Ureter (tissue), 1 donor: ENCODE measurements at places on chromosomes 4 and X. TPM values are rescaled to one million over a fixed set of nuclear protein-coding genes. Genes with fewer than 3 reads are reported as not detected.

VSIG4 gene
- 23.4 TPM for total RNA-seq

PLAC1 gene
- total RNA-seq, result 0.42 TPM

FAM9C gene
- total RNA-seq, result 0.26 TPM

FGFR3 gene
- 121 TPM for total RNA-seq

FRMPD4 gene
- 0.83 TPM for total RNA-seq

CC2D2A gene
- 21.6 TPM for total RNA-seq

FANCB gene
- total RNA-seq, result 1.8 TPM

CCSER1 gene
- 94.5 TPM for total RNA-seq

SFRP2 gene
- 13.3 TPM for total RNA-seq

GRCh38 chr4:46146993-46147392, 23.1 kb upstream of the GABRG1 start:
- DNase-seq, result no peak

DNA sequence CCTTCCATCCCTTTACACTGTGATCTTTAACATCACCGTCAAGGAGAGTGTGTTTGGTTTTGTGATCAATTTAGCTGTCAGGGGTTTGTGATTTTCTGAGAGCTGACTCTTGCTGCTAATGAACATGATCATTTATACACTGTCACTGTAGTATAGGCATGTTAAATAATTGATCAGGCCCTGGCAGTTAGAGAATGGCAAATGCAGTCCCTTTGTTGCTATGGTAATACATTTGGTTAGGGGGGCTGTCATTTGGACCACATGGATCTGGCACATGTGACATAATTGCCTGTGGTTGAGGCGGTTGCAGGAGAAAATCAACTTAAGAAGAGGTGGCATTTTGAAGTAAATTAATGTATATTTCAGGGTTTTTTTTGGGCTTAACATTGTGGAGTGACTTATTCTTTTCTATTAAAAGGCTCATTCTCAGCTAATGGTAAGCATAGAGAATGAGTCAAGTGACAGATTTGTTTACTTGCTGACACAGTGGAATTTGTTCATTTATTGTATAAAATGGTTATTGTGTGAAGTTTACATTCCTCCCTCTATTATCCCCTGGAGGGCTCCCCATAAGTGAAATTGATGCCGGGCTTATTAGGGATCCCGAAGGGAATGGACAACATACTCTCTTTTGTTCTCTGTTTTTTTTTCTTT, 114.0 kb downstream of the FHIP1A start:
- no peak for DNase-seq

DNA sequence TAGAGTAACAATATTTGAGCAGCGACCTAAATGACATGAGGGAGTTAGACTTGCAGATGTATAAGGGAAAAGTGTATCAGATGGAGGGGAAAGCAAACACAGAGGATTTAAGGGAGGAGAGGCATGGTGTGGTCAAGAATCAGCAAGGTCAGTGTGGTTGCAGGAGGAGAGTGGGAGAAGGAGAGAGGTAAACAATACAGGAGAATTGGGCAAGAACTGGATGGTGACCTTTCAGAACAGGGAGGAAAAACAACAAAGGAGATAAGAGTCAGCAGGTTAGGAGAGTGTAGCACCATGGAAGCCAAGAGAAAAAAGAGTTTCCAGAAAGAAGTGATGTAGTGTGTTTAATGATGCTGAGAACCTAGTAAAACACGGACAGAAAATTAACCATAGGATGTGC, 178.5 kb downstream of the PAPSS1 start:
- DNase-seq, result no peak

GRCh38 chrX:47146121-47146935, 1.3 kb downstream of the RBM10 start:
- no peak for DNase-seq

- no peak for DNase-seq
Measured at GRCh38 chr4:4672402-4672801, 130.6 kb upstream of the STX18 start.

DNA sequence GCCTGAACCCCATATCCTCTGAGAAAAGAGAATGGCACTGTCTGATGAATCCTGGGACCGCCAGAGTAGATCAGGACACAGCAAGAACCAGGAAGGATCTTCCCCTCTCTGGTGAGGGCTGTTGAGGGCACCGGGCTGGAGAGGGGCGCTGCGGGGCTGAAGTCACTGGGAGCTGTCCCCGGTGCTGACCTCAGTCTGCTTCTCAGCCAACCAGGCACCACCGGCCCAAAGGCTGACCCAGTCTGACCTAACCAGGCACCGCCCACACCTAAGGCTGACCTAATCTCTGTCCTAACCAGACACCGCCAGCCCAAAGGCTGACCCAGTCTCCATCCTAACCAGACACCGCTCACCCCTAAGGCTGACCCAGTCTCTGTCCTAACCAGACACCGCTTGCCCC, 82.8 kb downstream of the CPZ start:
- DNase-seq, result no peak

- no peak for DNase-seq
Measured at GRCh38 chrX:43000121-43000520, 222.2 kb upstream of the PPP1R2C start.

DNA sequence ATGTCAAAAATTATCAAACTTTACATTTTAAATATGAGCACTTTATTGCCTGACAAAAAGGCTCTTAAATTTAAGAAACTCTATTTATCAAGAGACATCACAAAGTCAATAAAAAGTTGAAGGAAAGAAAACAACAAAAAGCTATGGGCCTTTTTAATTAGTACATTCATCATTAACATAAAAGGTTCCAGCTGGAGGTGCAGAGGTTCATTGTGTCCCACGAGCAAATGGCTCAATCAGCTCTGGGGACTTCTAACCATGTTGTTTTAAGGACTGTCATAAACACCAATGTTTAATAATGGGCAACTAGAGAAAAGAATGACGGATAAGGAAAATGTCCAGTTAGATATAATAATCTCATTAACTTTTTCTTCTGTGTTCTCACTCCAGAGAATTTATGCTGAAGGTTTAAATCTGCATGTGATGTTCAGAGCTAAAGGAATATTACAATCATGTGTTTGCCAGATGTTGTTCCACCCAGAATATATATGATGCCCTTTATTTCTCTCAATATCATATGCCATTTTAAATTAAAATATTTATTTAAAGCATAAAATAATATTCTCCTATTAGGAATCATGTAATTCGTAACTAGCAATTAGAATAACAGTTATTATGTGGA, 840.3 kb upstream of the ADGRL3 start:
- no peak for DNase-seq

DNA sequence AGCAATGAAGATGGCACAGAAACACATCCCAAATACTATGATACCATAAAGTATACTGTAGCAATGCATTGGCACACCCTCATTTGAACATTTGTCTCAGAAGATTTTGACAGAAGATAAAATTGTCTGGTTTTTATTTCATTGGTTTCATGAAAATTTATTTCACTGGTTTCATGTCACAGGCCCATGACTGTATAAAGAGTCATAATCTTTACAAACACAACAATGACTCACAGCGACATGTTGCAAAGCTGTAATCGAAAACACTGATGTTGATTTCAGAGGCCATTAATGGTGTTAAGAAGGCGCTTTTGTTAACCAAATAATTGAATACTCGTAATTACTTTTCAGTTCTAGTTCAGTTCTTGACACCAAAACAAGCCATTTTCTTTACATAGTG, 8.1 kb upstream of the DTHD1 start:
- no peak for DNase-seq

DNA sequence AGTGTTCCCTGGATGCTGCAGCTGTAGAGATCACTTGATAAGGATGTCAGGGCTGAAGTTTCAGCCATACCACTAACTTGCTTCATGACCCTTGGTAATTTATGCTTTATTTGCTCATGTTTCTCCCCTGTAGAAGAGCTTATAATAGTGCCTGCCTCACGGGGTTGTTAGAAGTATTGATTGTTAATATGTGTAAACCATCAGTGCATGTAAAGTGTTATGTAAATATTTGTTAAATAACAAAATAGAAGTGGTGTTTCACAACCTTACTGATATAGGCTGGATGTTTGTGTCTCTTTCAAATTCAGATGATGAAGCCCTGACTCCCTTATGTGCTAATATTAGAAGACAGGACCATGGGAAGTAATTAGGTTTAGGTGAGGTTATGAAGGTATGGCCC, 1.5 kb upstream of the CXCL2 start:
- DNase-seq, result no peak

- no peak for DNase-seq
Measured at GRCh38 chr4:20572976-20573375, 127.3 kb upstream of the PACRGL start.

GRCh38 chr4:121655320-121656268, 41.2 kb downstream of the ANXA5 start:
- DNase-seq, result no peak

DNA sequence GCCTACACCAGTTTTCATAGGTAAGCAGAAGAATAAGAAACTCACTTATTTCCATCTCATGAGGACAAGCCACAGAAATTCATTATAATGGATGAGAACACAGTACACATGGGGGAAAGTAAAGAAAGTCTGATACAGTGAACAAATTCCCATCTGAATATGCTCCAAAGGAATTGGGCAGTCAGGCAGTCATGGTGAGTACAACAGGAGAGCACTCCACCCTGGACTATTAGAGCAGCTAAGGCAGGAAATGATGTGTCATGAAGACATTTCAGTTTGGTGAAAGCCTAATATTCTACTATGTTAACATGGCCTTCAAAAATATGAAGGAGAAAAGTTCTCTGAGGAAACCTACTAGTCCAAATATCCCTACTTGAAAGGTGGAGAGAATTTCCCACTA, 92.0 kb upstream of the PRDX4 start:
- DNase-seq, result no peak

- DNase-seq, result no peak
Measured at GRCh38 chr4:118032691-118033090, 1.6 kb upstream of the NDST3 start.

- no peak for DNase-seq
Measured at GRCh38 chr4:3851211-3851610, 85.0 kb downstream of the ADRA2C start.

DNA sequence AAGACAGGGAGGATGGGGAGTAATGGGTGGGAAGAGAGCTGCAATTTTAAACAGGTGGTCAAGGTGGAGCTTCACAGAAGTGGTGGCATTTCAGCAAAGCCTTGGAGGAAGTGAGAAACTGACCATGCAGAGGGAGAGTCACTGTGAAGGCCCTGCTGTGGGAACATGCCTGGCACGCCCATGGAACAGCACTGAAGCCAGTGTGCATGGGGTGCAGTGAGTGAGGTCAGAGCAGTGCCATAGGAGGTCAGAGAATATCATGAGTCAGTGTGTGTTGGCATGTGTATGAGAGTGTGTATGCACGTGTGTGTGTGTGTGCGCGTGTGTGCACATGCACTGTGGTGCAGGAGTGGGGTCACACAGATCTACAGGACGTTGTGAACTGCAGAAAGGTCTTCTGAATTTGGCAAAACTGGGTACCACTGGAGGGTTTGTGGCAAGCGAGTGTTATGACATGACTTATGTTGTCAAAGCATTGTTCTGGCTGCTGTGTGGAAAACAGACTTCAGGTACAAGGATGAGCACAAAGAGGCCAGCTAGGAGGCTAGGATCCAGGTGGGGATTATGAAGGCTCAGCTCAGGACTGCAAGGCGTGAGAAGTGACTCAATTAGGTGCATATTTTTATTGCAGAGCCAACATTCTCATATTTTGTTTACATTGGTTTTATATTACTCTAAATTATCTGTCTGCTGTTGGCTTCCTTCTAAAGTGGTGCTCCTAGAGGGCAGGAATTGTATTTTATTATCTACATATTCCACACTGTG, 34.0 kb downstream of the ZNF827 start:
- DNase-seq, result no peak

DNA sequence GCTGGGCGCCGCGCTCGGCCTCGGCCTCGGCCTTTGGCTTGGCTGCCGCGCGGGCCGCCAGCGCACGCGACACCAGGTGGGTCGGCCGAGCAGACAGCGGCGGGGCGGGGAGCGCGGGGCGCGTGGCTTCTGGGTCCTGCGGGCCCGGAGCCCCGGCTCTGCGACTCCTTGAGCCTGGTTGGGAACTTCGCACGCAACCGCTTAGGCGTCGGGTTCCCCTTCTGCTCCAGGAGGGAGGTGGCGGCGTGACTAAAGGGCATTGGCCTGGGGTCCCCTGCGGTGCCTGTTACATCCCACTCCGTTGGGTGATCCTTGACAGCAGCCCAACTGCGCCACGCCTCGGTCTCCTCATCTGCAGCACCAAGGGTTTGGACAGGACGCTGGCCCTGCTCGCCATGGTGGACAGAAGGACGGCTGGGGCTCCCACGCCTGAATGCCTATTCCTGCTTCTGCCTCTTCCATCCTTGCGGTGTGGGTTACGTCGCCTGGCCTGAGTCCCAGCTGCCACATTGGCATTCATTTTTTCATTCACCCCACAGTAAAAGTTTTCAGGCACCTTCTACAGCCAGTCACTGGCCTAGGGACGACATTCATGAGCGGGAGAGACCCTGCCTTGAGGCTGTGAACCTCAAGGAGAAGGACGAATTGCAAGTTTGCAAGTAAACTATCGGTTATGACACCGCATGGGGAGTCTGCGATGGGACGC, 631 bp downstream of the EVC start:
- DNase-seq, result no peak

GRCh38 chr4:121736735-121737351, 28.1 kb downstream of the SMIM43 start:
- DNase-seq, result no peak

DNA sequence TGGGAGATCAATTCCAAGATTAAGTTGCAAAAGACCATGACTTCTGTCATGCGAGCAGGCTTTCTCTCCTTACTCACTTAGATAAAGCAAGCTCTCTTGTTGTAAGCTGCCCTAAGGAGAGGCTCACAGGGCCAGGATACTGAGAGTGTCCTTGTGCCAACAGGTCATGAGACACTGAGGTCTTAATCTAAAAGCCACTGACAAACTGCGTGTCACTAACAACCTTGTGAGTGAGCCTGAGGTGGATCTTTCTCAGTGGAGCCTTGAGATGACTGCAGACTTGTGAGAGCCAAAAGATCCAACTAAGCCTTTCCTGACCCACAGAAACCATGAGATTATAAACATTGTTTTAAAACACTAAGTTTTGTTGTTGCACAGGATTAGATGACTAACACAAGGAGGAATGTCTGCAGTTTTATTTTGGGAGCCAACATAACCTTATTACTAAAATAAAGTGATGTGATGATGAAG, 170.5 kb downstream of the SLC39A8 start:
- DNase-seq, result no peak

GRCh38 chr4:178280362-178280761, 838.1 kb upstream of the AGA start:
- DNase-seq, result no peak

DNA sequence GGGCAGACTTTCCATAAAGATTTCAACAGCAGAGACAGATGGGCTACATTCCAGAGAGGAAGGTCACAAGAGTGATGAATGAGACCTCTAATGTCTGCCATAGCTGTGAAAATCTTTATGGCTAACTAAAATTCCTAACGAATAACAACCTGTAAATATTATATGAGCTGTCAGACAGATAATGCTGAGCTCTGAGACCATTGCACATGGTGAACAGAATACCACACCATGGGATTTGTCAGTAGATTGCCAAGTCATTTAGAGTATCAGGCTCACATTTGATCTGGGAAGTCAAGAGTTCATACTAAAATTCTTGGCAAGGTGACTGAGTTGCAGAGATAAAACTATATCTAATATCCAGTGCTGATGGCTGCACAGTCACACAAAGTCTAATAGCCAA, 259.2 kb upstream of the FTHL17 start:
- no peak for DNase-seq
